ENCODE measurements at places on chromosomes 2 and 18. TPM values are rescaled to one million over a fixed set of nuclear protein-coding genes. Genes with fewer than 3 reads are reported as not detected.

DNA sequence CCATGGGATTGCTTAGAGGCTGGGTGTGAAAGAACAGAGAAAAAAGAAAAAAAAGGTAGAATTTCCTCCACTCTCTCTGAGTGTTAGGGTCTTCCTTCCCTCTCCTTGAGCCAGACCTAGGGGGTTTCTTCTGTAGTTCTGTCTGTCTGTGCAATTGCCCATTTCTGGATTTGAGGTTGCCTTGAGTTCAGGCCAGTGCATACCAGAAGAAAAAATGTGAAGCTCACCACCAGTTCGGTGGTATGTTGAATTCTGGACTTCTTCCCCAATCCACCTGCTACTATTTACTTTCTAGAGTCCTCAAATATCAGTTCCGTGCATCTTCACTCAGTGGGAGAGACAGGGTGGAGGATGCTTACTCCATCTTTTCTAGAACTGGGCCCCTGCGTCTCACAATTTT is 15.3 kb upstream of the SELENOI start:
- no peak for DNase-seq

The ACKR3 gene
- polyA plus RNA-seq, result 67.0 TPM

- DNase-seq, result peak; percentile 56
Measured at GRCh38 chr2:192195548-192196418, 1.1 kb upstream of the TMEFF2 start.

The ACMSD gene
- polyA plus RNA-seq, result 1.3 TPM

The SERPINB12 gene
- polyA plus RNA-seq, result 0.67 TPM

DNA sequence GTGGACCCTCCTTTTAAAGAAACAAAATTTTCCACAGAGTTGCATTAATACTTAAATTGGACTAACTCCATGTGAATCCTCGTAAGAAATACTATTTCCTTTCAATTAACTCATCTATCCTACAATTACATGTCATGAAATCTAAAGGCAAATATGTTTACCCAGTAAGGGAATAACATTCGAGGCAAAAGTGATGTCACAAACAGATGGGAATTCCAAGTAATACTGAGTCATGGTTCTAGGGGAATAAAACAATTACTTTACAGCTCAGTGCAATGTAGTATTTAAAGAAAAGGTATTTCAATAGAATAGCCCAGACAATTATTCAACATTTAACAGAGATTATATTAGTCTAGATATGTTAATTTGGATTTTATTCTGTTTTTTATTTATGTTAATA is 205.8 kb downstream of the ZNF385B start:
- DNase-seq, result no peak

- no peak for DNase-seq
Measured at GRCh38 chr2:70977605-70978205, 725 bp upstream of the ANKRD53 start.

- no peak for DNase-seq
Measured at GRCh38 chr2:36371070-36371874, 15.7 kb downstream of the CRIM1 start.

The ANKRD30B gene
- not detected for polyA plus RNA-seq

- DNase-seq, result no peak
Measured at GRCh38 chr2:152518641-152519580, 183.9 kb downstream of the FMNL2 start.

The PCBP1 gene
- 246 TPM for polyA plus RNA-seq

The RNF144A gene
- 23.0 TPM for polyA plus RNA-seq

The SMYD1 gene
- 375 TPM for polyA plus RNA-seq

DNA sequence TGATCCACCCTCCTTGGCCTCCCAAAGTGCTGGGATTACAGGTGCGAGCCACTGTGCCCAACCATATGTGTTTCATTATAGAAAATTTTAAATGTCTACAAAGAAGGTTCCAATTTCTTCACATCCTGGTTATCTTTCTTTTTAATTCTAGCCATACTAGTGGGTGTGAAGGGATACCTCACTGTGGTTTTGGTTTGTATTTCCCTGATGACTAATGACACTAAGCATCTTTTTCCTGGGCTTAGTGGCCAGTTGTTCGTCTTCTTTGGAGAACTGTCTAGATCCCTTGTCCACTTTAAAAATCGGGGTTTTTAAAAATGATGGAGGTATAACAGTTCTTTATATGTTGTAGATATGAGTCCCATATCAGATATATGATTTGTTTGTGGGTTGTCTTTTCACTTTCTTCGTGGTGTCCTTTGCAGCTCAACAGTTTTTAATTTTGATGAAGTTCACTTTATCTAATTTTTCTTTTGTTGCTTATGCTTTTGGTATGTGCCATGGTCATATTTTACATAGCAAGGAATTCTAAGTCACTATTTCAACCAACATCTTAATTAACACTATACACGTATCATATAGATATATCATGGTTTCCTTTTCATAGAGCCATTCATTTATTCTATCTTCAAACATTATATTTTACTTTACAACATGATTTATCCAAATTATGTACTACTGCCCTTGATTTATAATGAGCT is 135.0 kb upstream of the RIOK3 start:
- DNase-seq, result no peak

DNA sequence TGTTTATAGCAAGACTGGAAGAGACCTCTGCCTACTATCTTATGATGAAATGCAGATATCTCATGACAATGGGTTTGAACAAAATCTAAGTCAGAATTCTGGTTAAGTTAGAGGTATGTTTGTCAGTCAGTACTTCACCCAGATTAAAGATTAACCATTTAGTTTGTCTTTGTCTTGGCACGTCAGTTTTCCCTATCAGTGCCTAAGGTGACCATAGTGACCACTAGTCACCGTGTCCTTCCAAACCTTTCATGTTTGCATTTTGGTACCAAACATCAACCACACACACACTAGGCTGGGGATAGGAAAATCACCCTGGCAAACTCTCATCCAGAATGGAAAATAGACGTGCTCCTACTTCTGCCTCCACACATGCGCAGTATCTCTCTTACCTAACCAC is 248.9 kb downstream of the PIEZO2 start:
- DNase-seq, result no peak

DNA sequence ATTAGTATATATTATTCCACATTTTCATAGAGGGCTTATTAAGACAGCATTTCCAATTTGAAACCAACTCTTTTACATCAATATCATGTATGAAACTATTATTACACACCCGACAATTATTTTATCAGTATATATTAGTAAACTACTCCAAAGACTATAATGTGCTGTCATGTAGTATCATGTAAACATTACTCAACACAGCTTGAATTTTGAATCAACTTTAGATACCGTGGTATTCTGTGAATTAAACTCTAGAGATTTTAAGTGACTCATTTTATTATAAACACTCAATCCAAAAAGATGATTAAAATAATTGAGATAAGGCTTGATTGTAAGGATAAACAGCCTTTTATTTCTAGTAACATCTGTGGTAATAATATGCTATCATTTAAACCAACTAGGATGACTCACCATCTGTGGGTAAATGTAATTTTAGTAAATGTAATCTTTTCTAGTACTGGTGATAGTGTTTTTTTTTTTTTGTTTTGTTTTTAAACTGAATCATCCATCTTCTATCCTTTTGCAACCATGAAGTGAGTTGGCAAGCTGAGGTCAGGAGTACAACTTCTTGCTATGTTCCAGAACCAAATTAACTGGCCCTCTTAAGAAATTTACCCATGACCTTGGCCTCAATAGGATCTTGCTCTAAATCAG is 144.3 kb upstream of the SMAD7 start:
- DNase-seq, result no peak

- DNase-seq, result no peak
Measured at GRCh38 chr2:7256377-7256776, 339.2 kb downstream of the RNF144A start.

The ABCG8 gene
- 0.08 TPM for polyA plus RNA-seq

The EFEMP1 gene
- not detected for polyA plus RNA-seq

The KRCC1 gene
- 36.1 TPM for polyA plus RNA-seq

DNA sequence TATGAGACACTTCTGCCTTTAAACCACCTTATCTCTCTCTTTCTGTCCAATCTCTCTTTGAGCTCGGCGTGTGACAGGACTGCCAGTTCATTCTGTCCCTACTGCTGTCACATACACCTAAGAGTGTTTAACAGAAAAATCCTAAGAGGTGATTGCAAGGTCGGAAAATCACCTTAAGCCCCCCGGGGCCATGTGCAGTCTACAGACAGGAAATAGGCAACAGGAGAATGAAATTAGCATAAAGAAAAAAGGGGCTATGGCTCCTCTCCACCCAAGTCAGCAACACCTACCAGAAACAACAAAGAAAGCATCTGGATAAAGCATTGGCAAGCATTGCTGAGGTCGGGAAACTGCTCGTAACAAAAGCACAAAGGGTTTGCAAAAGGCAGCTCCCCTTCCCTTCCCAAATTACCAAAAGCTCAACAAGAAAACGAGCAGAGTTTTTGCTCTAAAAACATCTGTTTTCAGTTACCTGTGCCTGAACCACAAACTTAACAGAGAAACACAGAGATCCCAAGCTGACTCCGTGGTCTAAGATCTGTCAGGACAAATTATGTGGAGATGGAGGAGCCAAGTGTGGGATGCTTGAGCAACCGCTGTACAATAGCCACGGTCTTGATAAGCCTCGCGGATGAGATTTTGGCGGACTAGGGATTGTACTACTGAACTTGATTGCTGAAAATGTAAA is 30.4 kb downstream of the ANKRD44 start:
- no peak for DNase-seq

- no peak for DNase-seq
Measured at GRCh38 chr18:6058941-6059340, 163.6 kb upstream of the TMEM200C start.

The STAT4 gene
- 0.95 TPM for polyA plus RNA-seq

- no peak for DNase-seq
Measured at GRCh38 chr2:177556153-177556552, 163.6 kb downstream of the AGPS start.

DNA sequence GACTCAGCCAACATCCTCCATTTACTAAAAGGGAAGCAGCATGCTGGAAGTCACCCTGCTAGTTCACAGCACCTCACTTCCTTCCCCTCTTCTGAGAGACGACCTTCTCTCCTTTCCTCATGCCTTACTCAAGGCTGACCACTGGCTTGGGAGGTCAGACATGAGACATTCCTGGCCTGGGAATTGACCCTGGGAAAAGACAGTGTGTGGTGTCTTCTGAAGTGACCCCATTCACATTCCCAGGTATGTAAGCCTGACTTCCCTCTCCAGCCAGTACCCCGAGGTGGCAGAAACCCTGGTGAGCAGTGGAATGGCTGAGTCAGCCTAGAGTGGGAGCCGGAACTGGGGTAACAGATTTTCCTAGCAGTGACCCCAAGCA is 92.4 kb downstream of the PLB1 start:
- no peak for DNase-seq

DNA sequence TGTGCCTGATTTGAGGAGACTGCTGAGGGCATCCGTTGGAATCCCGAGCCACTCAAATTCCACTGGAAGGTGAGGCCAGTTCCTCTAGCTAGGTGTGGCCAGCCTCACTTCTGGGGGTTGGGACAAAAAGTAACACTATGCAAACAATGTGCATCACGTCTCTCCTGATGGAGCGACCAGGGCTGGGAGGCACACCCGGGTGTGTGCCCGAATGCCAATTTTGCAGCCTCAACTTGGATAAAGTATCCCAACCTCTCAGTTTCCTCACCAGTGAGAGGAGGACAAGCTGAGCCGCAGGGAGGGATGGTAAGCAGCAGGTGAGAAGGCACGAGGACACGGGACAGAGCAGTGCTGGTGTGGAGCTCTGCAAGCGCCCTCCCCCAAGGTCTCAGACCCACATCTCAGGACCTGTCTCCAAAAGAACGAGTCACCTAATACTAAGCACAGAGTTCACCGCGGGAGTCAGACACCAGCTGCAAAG is 218.3 kb downstream of the HAUS1 start:
- DNase-seq, result no peak

The WDR33 gene
- 40.0 TPM for polyA plus RNA-seq

DNA sequence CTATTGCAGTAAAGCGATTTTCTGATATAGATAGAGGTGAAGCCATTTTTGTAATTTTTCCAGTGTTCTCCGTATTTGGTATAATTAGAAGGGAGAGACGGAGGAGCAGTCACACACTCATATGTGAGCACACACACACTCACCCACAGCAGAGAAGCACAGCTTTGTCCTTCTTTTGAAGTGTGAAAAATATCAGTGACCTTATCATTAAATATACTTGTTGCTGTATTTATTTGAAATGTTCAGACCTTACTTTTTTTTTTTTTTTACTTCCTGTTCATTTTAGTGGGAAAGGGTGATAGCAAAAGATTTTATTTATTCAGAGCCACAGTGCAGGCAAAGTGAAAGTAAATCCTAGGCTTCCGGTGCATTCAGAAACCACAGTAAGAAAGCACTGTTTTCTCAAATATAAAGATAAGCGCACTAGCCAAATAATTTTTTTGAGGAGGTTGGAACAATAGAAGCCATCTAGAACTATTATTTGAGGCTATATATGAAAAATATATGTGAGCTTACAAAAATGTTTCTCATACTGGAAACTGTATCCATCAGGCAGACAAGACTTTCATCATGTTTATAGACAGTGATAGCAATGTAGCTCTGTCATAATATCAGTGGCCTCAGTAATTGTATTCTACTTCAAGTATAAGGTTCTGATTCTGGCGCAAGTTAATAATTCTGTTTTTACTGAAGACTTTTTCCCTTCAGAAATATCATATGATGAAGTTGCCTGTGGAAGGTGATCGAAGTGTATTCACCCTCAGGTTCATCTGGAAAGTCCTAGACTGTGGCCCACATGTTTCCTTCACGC is 37.2 kb downstream of the TSHZ1 start:
- DNase-seq, result peak; percentile 61

GRCh38 chr2:220736778-220737177 is 835.3 kb downstream of the EPHA4 start:
- no peak for DNase-seq

The FEV gene
- polyA plus RNA-seq, result 0.17 TPM

- no peak for DNase-seq
Measured at GRCh38 chr2:31475692-31476091, 61.1 kb upstream of the XDH start.

The SERPINB3 gene
- polyA plus RNA-seq, result not detected

The PDE1A gene
- 7.7 TPM for polyA plus RNA-seq

GRCh38 chr2:223108351-223109050 is 56.5 kb downstream of the KCNE4 start:
- no peak for DNase-seq

The ANO7 gene
- 0.84 TPM for polyA plus RNA-seq

DNA sequence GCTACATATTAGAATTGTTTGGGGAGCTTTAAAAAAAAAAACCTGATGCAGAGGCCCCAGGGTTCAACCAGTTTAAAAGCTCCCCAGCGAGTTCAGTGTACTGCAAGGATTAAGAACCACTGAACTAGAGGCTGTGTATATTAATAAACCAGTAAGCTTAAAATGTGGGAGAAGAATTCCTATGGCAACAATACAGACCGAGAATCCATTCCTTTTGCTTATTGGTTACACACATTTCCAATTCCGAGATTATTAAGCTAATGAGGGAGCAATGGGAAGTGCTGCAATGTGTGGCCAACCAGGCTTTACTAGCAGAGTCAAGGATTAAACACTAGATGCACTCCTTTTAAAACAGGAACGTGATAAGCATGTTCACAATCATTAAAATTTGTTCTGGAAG is 204.4 kb downstream of the TDRD15 start:
- DNase-seq, result no peak

The EPB41L3 gene
- 135 TPM for polyA plus RNA-seq

The UNC80 gene
- 0.97 TPM for polyA plus RNA-seq
